ENCODE measurements at places on chromosomes 7 and 10. TPM values are rescaled to one million over a fixed set of nuclear protein-coding genes. Genes with fewer than 3 reads are reported as not detected.

The FBXL13 gene
- total RNA-seq: 0.64 TPM

The GNG11 gene
- total RNA-seq: 13.0 TPM

The COL17A1 gene
- 3.7 TPM for total RNA-seq

The CYP2C19 gene
- not detected for total RNA-seq

The PROSER2 gene
- 31.3 TPM for total RNA-seq

The INHBA gene
- total RNA-seq: 65.2 TPM

The CRHR2 gene
- not detected for total RNA-seq

The NKX6-2 gene
- total RNA-seq: not detected

The CADPS2 gene
- 14.6 TPM for total RNA-seq

The CREB5 gene
- 3.0 TPM for total RNA-seq

The EGR2 gene
- total RNA-seq: 0.34 TPM

The HOXA5 gene
- 25.2 TPM for total RNA-seq

The TFPI2 gene
- total RNA-seq: 19.6 TPM

The PRF1 gene
- not detected for total RNA-seq

The PPP2R2D gene
- 24.4 TPM for total RNA-seq

The CNTNAP2 gene
- 0.69 TPM for total RNA-seq

The FXYD4 gene
- not detected for total RNA-seq

The PANK1 gene
- total RNA-seq: 1.9 TPM

The POLL gene
- total RNA-seq: 27.6 TPM

The AVPI1 gene
- 98.2 TPM for total RNA-seq

The MEOX2 gene
- 52.5 TPM for total RNA-seq

The SGMS1 gene
- total RNA-seq: 25.2 TPM

The SVOPL gene
- not detected for total RNA-seq

The IKZF1 gene
- total RNA-seq: not detected

Data from A375 (cell line).